ENCODE measurements at places on chromosomes 12 and 14.

DNA sequence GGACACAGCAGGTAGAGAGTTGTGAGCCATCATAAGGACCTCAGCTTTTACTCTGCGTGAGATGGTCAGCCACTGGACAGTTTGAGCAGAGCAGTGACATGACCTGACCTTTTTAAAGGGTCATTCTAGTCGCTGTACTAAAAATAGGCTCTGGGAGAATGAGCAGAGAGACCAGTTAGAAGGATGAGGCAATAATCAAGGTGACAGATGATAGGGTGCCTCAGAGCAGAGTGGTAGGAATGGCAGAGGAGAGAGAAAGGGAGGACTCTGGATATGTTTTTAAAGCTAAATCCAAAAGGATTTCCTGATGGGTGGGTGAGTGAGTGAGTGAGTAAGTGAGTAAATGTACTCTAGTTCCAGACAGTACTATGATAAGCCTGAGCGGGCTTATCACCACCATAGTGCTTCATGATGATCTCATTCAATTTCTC, 83.6 kb upstream of the ARHGAP5 start:
- DNase-seq: no peak

DNA sequence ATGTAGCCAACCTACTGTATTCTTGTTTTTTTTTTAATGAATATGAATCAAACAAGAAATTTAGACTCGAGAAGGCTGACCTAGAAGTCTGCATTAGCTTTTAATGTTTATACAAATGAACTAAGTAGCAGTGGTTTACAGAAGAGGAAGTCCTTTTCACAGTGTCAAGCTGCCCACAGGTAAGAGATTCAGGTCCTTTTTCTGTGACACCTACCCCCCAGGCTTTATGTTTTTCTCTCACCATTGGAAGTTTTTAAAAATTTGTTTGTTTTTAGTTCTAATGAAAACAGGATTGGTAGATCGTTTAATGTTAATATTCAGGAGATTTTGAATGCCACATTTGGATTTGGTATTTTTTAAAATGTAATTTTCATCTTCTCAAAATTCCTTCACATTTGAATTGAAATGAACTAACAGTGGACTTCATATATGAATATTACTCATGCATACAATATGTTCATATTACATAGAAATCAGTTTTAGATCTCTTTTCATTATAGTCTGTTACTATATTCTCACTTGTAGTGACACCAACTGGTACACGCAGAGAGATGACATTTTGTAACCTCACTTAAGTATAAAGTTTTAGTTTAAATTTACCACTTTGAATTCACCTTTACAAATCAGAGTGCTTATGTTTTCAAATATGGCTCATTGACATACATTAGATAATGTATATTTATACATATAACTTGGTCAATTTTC, 29.7 kb downstream of the ATF7IP start:
- no peak for DNase-seq

- no peak for DNase-seq
Measured at GRCh38 chr12:96472384-96472783, 17.0 kb upstream of the CFAP54 start.

DNA sequence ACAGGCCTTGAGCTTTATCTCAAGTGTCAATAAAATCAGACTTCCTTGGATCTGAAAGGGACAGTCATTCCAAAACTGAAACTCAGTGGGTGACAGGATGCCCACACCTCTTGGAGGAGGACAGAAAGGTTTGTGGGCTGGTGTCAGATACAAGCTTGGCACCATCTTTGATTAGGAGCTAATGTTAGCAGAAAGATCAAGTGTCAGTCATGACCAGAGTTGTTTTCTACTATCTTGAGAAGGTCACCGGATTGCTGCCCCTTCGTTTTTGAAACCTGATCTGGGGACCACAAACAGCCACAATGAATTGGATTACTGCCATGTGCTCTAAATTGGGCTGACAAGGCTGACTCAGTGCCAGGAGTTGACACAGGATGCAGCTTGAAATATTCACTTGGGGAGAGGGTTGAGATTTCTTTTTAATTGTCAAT, 88.3 kb downstream of the OTOGL start:
- peak; percentile 36 for DNase-seq

GRCh38 chr12:26646571-26646970, 186.4 kb downstream of the ITPR2 start:
- DNase-seq: no peak

DNA sequence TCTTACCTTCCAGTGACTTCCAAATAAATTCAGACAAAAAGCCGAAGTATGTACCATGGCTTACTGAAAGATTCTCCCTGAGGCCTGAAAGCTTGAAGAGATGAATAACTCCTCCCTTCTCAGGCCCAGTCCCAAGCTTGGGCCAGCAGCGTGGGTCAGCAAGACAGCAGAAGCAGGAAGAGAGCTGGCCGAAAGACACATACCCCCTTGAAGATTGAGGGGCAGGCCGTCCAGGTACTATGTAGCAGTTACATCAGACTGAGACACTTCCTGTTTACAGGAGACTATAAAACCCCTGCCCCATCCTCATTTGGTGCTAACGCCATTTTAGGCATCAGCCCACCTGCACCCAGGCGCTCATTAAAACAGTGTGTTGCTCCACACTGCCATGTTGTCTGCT, 15.0 kb downstream of the NDUFA12 start:
- DNase-seq: no peak

DNA sequence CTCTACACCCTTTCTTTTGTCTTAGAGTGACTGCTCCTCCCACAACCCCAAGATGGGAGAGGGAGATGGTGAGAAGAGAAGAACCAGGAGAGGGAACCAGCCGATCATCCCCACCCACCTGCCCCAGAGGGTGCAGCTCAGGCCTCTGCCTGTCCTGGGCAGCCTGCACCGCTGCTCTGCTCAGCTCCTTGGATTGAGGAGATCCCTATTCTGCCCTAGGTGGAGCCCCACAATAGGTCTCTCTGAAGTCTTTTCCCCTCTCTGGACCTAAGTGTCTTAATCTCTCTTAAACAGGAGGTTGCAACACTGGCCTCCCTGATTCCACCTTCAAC, 2.2 kb downstream of the ANKRD33 start:
- no peak for DNase-seq

DNA sequence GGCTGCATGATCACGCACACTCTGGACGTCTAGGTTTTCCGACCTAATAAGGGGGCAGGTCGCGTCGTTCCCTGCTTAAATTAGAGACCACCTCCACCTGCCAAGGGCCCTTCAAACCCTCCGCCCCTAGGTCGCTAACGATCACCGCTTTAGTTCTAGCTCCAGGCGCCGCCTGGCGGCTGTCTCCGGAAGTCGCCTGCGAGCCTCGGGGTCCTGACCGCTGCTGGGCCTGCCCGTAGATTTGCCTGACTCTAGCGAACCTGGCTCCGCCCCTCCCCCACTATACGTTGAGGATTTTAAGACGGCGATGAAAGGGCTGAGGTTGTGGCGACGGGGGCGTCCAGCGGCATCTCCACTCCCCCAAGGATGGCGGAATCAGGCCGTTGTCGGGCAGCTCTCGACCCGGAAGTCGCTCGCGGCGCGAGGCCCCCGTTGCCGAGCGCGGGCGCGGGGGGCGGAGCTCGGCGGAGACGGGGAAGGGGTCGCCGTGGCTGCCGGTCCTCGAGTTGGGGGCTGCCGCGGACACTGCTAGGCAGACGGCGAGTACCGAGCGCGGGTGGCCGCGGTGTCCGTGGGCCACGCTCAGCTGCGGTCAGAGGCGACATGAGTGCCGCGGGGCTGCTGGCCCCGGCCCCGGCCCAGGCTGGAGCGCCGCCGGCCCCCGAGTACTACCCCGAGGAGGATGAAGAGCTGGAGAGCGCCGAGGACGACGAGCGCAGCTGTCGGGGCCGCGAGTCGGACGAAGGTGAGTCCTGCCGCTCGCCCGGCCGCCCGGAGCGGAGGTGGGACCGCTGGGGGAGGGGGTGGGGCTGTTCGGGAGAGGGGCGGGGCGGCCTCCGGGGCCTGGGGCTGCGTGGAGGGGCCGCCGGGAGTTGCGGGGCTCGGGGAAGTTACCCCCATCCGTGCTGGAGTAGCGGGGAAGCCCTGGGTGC, at the start of gene SUDS3:
Gene SUDS3 (plus strand): TSS at position 467 of the 932 bp plus-strand sequence. CDS start 137 bp downstream, at position 604.
- DNase-seq: peak; percentile 97

GRCh38 chr14:69013943-69014782, 35.1 kb upstream of the ACTN1 start:
- no peak for DNase-seq

DNA sequence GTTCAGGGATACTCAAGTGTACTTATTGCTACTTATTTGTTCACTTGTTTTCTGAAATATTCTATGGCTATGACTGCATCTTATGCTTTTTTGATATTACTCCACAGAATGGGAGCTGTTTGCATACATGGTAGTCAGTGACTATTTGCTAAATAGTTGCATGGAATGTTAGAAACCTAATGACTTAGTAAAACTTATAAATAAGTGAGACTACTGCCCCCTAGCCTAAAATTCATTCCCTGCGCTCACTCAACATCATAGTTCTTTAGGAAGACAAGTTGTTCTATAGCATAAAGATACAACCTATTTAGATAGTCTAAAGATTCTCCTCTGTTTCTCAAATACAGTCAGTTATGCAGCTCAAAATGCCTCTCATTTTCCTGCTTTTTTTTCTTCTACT, 305.5 kb downstream of the CEP128 start:
- no peak for DNase-seq

DNA sequence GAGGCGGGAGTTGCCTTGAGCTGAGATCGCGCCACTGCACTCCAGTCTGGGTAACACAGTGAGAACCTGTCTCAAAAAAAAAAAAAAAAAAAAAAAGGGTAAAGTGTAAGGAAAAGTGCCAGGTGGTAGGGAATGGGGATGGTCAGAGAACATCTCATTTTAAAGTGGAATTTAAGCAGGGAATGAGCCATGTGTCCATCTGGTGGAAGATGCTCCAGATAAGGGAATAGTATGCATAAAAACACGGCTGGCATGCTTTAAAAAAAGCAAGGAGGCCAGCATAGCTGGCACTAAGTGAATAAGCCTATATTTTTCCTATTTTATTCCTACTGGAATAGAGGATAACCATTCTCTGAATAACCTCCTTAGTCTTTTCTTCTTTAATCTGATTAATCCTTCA, 33.7 kb downstream of the FAM186A start:
- no peak for DNase-seq

GRCh38 chr14:26859483-26859882, 261.6 kb upstream of the NOVA1 start:
- DNase-seq: no peak

DNA sequence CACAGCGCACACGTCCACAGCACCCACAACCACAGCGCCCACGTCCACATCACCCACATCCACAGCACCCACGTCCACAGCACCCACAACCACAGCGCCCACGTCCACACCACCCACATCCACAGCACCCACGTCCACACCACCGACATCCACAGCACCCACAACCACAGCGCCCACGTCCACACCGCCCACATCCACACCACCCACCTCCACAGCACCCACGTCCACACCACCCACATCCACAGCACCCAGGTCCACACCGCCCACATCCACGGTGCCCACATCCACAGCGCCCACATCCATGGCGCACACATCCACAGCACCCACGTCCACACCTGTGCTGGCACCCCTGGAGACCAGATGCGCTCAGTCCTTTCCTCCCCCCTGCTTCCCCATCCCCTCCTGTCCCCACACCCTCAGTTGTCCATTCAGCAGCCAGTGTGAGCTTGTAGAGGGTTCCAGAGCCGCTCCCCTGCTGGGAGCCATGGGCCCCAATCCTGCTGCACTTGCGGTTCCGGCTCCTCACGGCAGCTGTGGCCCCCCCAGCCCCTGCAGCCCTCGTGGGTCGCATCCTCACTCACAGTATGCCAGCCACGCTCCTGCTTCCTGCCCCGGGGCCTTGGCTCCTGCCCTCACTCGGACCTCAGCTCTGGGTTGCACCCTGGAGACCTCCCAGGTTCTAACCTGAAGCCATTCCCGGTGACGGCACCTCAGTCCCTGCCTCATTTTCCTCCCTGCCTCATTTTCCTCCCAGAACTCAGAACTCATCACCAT, 37.8 kb downstream of the GALNT9 start:
- DNase-seq: no peak

DNA sequence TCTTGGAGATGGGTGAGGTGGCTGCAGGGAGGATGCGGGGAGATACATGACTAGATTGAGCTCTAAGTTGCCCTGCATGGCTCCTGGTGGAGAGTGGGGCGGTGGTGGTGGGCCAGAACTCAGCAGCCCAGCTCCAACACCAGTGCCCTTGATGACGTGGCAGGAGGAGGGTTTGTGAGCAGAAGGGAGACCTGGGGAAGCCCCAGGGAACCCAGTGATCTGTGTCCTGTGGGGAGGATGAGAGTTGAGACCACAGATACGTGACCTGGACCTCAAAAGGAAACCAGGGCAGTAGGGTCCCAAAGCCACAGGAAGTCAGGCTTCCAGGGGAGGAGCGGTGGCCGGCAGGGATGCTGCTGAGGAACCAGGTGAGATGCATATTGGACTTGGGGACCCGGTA, 989.1 kb upstream of the TMEM132C start:
- no peak for DNase-seq

Measured in eye (tissue), 1 donor.